Stimulated activated CD8-positive, alpha-beta memory T cell treated with anti-CD3 and anti-CD28 coated beads, Interleukin-4, amount 100 ng/mL, for 1 hour (primary cell): ENCODE measurements at places on chromosomes 6 and 20.

- DNase-seq, result no peak
Measured at GRCh38 chr6:18260448-18261106, 3.8 kb downstream of the DEK start.

GRCh38 chr20:14113416-14113815, 118.1 kb downstream of the MACROD2 start:
- DNase-seq, result no peak

DNA sequence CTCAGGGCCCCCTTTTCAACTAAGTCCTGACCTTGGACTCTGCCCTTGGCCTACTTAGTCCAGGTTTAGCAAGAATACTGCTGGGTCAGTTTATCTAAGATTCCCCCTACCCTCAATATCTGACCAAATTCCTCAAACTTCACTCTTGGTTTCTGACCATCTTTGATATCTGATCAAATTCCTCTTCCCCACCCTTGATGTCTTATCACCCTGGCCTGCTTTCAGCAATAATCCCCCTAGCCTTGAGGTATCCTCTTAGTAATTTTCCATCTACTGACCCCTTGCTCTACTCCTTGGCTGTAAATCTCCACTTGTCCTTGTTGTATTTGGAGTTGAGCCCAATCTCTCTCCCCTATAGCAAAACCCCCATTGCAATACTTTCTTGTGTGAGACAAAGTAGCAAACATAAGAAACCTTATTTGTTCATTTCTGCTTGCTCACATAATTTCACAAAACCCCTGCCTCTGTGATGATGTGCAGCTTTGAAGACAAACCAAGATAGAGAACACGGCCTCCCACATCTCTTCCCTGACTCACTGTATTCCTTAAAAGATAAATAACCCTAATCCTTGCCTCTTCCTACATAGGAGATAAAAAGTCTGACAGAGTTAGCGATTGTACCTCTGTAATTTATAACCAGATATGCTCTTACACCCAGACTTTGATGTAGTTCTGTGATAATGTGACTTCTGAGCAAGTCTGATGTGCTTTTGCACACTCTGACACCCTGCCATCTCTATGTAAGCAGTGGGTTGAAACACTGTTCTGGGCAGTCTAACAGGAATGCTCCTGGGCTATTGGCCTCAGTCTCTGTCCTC, 13.8 kb upstream of the IYD start:
- no peak for DNase-seq

DNA sequence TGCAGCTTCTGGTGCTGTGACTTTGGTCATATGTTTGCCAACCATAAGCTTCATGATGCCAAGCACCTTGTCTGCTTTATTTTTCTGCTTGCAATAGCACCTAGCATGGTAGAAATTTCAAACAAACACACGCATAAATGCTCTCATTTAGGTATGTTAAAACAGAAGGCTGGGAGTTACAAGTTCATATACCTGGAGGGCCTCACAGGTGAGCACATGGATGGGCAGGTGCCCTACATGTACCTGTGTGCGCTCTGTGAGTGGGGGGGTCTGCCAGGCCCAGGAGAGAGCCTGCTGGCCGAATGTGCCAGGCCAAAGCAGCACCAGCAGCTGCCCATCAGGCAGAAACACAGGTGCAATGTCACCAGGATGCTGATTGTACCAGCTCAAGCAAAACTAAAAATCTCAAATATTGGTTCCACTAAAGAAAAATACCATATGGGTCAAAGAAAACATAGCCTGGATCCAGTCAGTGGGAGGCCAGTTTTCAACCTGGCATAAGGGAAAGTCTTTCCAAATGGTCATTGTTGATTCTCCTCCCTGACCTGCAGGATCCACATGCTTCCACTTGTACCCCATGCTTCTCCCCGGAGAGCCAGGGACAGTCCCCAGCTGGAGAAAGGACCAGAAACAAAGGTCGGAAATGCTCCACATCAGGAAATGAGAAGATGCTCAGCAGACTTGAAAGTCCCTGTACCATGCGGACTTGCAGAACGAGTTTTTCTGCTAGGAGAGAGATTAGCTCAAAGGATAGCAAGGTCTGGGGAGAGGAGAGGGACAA, 7.2 kb upstream of the PFDN4 start:
- DNase-seq, result no peak

GRCh38 chr6:104608101-104608500, 251.6 kb downstream of the HACE1 start:
- DNase-seq, result no peak

DNA sequence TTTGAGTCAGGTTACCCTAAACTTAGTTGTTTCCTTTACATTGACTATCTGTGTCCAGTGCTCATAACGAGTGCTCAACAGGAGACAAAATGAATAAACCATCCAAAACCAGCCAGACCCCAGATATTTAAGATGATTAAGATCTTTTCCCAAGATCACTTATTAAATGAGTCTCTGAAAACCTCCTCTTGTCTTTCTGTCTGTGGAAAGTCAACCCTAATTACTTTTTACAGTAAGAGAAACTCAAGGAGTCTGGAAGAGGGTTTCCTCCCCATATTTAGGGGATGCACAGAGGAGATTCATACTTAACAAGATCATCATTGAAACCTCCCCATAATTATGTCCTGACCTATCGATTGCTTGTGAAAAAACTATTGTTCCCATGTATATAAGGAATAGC, 84.0 kb downstream of the CAP2 start:
- no peak for DNase-seq

- no peak for DNase-seq
Measured at GRCh38 chr6:63529498-63529897, 42.8 kb upstream of the LOC128125822 start.
